Cardiac fibroblast (primary cell): ENCODE measurements at places on chromosomes 3 and 15.

DNA sequence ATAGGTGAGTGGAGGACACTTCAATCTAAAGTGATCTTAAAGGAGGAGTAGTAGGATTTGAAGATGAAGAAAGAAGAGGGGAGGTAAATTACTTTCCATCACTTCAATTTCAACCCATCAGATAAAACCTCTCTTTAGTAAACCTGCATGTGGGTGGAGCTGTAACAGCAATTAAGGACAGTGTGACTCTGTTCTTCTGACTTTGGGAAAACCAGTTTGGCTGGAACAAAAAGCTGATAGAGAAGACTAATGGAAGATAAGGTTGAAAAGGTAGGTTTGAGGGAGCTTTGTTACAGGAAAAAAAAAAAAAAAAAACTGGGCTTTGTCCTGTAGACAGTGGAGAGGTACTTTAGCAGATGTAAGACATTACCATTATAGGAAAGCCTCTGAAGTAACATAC, 4.5 kb upstream of the GSK3B start:
- DNase-seq = no peak

GRCh38 chr3:71585887-71586809, 2.6 kb upstream of the FOXP1 start:
- peak; percentile 70 for DNase-seq

GRCh38 chr3:11624704-11625375, 18.9 kb downstream of the VGLL4 start:
- no peak for DNase-seq

- DNase-seq = no peak
These were observed 191.1 kb downstream of the PDZRN3 start for GRCh38 chr3:73433687-73434086.

GRCh38 chr15:65881766-65882434, 12.6 kb downstream of the RAB11A start:
- DNase-seq = no peak

DNA sequence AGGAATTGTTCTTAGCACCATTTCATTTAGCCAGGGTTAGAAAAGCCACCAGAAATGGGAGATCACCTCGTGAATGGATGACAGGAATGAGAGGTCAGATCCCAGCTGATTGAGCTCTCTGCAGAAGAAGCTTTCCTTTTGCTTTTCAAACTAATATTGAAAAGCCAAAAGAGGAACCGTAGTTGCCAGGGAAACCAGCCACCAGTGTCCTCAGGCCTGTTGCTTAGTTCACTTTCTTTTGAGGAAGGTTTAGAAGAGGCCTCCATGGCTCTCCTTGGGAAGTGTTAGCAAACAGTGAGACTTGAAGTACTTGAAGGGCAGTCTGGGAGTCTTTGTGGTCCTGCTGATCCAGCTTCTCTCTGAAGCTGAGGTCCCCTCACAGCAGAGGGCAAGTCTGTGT, 7.4 kb upstream of the CCK start:
- no peak for DNase-seq

GRCh38 chr15:68106656-68107055, 52.5 kb downstream of the PIAS1 start:
- DNase-seq = peak; percentile 13

DNA sequence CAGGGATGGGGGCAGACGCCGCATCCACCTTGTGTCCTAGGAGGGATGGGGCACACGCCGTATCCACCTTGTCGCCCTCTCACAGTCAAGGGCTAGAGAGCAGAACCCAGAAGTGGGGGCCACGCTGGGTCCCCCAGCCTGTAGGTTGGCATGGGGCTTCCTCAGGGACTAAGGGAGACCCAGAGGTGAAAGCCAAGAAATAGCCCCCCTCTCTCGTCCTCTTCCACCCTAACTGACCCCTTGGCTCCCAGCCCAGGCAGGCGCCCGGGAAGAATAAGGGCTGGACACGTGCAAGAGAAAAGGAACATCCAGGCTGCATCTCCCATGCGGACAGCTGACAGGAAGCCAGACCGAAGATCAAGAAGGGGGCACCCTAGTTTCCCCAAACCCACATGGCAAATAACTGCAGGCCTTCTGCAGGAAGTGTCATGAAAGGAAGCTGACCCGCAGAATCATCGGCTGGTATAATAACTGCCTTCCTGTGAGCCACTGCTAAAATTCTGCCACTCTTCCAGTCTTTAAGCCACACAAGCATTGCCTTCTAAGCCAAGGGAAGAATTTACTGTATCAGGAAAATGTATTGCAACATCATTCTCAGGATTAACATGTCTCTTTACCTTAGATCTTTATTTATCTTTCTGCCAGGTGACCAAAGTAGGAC, 38.5 kb upstream of the TFRC start:
- DNase-seq = peak; percentile 3

DNA sequence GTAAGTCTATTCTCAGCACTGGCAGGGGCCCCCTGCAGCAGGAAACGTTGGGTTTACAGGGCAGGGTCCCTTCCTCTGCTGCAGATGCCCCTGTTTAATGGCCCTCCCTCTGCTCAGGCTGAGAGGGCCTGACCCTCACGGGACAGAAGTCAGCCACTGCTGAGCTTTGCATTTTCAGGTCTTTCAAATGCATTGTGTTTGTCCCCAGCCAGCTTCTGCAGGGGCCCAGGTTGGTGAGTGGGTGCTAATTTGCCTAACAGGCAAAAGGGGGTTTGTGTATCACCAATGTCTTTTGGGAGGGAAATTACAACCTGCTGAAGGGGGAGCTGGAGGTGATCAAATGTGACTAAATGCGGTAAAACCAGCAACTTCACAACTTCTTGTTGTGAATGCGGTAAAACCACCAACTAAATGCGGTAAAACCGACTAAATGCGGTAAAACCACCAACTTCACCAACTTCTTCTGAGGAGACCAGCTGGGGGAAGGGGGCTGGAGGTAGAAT, 44.8 kb upstream of the UBE2E1 start:
- DNase-seq = no peak

DNA sequence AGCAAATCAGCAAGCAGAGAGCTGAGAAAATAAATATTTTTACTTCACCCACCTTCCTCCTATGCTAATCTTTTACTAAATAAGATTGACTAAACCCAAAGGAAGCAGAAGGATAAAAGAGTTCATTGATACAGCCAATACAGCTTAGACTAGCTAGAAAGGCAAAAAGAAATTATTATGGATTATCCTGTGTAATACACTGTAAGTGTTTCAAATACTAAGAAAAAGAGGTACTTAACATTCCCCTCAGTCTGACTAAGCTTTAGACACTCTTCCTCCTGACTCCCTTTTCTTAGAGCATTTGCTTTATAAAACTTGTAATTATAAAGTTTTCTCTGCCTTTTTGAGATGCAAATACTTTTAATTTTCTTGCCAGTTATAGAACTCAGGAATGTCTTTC, 848.9 kb upstream of the CADM2 start:
- no peak for DNase-seq

GRCh38 chr3:79361748-79362378, 405.9 kb downstream of the ROBO1 start:
- peak; percentile 66 for DNase-seq

GRCh38 chr15:35064576-35065190, 20.4 kb downstream of the NANOGP8 start:
- no peak for DNase-seq

DNA sequence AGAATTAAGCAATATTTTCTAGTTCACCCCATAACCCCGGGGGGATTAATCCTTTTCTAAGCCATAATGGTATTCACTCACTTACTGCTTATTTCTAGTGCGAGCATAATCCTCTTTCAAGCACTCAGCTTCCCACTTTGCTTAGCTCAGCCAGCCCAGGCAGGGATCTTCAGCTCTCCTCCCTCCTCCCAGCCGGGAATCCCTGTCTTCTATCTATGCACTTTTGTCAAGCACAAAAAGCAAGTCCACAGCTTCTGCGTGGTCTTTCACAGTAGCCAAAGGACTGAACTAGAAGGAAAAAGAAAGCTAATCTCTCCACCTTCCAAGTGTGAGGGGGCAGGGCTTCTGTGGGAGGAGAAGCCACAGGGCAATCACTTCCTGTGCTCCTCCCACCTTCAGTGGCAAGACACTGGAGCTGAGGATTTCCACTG, 62.8 kb downstream of the PEX5L start:
- no peak for DNase-seq

- DNase-seq = peak; percentile 12
These were observed 9.5 kb downstream of the CFAP44 start for GRCh38 chr3:113431811-113432210.

DNA sequence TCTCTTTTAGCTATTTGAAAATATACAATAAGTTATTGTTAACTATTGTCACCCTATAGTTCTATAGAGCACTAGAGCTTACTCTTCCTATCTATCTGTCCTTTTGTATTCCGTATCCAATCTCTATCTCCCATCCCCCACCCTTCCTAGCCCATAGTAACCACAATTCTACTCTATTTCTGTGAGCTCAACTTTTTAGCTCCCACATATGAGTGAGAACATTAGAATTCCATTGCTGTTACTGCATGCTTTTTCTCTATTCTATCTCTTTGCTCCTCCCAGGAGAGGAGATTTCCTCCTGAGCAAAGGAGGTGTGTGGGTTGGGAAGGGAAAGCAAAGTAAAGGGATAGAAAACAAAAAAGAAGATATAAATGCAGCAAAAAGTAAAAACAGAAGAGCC, 105.6 kb upstream of the SLC4A7 start:
- DNase-seq = peak; percentile 73

DNA sequence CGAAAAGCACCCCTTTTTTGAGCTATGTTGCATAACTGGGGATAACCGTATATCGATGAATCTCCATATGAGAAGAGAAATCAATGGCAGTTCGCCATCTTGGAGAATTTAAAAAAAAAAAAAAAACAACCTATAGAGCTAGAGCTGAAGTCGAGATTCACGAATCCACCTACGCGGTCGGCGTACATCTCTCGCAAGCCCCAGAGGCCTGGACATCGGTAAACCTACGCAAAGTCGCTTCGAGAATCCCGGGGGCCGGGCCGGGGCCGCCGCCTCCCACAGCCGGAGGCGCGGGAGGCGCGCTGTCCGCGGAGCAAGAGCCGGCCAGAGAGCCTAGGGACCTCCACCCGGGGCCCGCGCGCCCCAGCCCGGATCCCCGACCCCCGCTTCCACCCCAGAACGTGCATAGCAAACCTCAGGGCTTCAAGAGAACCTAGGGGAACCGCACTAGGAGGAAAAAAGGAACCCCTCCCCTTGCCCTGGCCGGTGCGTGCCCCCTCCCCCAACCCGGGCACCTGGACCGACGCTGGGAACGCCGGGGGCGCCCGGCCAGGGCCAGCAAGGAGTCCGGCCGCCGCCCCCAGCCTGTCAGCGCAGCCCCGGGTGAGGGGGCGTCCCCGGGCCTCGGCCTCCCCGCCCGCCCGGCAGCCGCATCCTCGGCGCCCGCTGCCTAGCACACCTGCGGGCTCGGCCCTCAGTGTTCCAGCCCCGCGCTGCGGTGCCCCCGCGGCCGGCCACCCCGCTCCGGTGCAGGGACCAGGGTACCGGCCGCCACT, 567 bp downstream of the PFN2 start:
- DNase-seq = peak; percentile 91

GRCh38 chr3:105397974-105398373, 31.3 kb downstream of the ALCAM start:
- DNase-seq = no peak

DNA sequence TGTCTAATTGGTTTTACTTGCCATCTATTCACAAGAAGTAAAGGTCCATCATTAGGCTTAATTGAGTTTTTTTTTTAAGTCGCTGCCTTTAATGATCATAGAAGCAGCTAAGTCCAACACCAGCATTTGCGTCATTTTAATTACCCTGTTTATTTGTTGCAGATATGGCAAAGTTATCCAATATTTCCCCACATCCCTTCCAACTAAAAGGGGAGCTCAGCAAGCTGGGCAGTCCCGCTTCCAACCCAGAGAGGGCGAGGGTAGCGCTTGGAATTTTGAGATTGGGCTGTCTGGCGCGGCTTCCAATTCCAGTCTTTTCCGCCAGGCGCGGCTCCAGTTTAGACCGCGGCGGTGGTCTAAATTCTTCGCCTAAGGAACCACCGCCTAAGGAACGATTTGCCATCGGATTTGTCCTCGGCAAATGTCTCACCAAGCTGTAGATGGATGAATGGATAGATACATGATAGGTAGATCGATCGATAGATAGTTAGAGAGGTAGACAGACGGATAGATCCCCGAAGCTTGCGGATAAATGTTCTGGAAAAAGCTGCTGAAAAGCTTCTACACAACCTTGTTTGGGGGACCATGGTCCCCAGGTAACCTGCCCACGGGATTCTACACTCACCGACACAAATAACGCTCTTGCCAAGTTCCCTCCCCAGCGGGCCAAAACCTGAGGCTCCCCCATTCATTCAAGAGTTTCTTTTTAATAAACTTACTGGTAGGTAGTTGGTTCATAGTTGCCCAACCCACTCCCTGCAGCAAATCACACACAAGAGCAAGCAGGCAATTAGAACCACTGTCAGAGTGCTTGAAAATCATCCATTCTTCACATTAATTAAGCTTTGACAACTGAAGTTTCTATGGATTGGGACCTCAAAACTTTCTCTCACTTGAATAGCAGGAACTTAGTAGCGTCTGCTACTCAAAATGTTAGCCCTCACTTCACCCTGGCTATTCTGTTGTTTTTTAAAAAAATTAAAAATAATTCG, 49.1 kb downstream of the ZIC4 start:
- DNase-seq = no peak

- DNase-seq = no peak
These were observed 957 bp downstream of the ADCY5 start for GRCh38 chr3:123447749-123448517.

DNA sequence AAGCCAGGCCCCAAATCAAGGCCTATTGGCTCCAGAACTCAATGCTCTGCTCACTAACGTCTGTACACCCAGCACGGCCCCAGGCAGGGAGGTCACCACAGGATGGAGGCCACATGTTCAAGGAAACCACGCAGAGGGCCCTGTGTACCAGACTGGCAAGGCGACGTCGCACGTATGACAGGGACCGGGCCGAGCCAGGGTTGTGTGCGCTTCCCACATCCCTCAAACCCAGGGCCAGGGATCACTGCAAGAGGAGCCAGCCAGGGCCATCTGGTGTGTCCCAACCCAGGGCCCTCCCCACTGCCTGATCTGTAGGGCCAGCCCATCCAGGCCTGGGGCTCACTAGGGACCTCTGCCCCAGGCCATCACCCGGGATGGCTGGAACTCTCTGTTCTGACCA, 62.0 kb downstream of the ZNF445 start:
- DNase-seq = no peak

DNA sequence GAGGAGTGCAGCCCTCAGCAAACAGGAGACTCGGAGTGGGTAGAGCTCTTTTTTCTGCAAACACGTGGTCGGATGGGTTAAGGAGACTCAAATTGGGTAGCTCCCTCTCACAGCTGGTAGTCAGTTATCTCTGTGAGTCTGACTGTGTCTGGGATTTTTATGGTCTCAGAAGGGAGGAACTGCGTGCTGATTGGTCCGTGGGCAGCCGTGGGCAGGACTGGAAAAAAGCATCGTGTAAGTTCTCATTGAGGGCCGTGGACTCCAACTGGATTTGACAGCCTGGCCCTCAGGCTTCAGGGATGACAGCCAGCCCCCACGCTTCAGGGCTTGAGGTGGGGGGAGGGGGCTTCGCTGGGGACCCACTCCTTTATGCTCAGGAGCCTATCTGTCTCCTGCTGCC, 463.9 kb downstream of the EPHA3 start:
- peak; percentile 29 for DNase-seq

- DNase-seq = peak; percentile 27
These were observed 61.3 kb upstream of the MME start for GRCh38 chr3:155018621-155019330.

- DNase-seq = peak; percentile 7
These were observed 50.9 kb upstream of the KPNA4 start for GRCh38 chr3:160616311-160616710.
